ENCODE measurements at places on chromosomes 4 and X. TPM values are rescaled to one million over a fixed set of nuclear protein-coding genes. Genes with fewer than 3 reads are reported as not detected.
A peak's percentile ranks its signal among the peaks of the same experiment; 100 is the strongest.

- H3K27ac ChIP-seq, result no peak overlapping the region
- no peaks in the 10 kb centered on the region for H3K36me3 ChIP-seq
- H3K4me3 ChIP-seq, result no peak overlapping the region
- no peak for DNase-seq
- H3K4me1 ChIP-seq, result no peaks in the 10 kb centered on the region
Measured at GRCh38 chr4:187558391-187558790, 437.2 kb upstream of the ZFP42 start.

PABPC1L2B gene
- 1.8 TPM for total RNA-seq

DNA sequence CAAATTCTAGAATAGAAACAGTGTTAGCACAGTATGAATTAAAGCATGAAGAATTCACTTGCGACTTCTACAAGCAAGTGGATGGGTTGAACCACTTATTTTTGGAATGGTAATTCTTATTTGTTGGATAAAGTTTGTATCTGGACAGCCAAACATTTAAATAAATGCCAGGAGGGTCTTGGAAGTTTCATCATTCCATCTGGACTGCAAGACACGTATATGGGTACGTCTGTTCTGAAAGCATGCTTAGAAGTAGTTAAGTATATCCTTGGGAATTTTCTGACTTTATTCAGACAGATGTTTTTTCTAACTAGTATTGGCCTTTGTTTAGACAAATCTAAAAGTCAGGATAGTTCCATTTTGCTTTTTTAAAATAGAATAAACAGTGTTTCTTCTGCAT is 77.5 kb upstream of the CASK start:
- H3K4me3 ChIP-seq, result no peak overlapping the region
- no peak overlapping the region for H3K27ac ChIP-seq
- no peak for DNase-seq
- no peaks in the 10 kb centered on the region for H3K27me3 ChIP-seq
- peaks cover 17% of the 10 kb centered on the region for H3K36me3 ChIP-seq

SPACA5 gene
- not detected for total RNA-seq

GRCh38 chrX:72107841-72108595 is 23.7 kb downstream of the RTL5 start:
- H3K4me1 ChIP-seq, result no peaks in the 10 kb centered on the region
- no peaks in the 10 kb centered on the region for H3K36me3 ChIP-seq
- no peak overlapping the region for H3K4me3 ChIP-seq
- H3K27me3 ChIP-seq, result no peaks in the 10 kb centered on the region

ZNF711 gene
- total RNA-seq, result 14.9 TPM

DNA sequence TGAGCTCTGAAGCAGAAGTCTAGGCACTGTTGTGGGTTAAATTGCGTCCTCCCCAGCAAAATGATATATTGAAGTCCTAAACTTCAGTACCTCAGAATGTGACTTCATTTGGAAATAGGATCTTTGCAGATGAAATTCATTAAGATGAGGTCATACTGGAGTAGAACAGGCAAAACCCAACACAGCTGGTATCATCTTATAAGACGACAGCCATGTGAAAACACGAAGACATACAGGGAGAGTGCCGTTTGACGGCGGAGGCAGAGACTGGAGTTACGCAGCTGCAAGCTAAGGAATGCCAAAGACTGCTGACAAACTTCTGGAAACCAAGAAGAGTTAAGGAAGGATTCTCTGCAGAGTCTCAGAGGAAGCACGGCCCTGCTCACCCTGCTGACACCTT is 241.5 kb downstream of the MAML3 start:
- no peak overlapping the region for H3K27ac ChIP-seq
- H3K4me3 ChIP-seq, result no peak overlapping the region
- H3K36me3 ChIP-seq, result no peaks in the 10 kb centered on the region
- H3K27me3 ChIP-seq, result no peaks in the 10 kb centered on the region
- no peaks in the 10 kb centered on the region for H3K4me1 ChIP-seq
- no peak for DNase-seq

DNA sequence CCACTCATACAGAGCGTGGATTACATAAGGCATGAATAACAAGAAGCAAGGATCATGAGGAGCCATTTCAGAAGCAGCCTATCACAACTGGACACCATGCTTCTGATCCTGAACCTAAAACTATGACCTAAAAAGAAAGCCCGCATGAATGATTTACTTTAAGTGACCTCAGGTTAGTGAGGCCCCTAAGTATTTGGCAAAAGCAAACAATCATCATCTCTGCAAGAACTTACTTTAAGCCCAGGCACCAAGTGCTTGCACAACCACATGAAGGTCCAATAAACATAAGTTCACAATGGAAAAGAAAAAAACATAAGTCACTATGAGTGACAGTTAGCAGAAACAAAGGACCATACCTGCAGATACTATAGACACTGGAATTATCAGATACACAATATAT is 7.9 kb upstream of the MBTPS2 start:
- H3K4me3 ChIP-seq, result no peak overlapping the region
- no peaks in the 10 kb centered on the region for H3K4me1 ChIP-seq
- H3K27ac ChIP-seq, result no peak overlapping the region
- no peaks in the 10 kb centered on the region for H3K27me3 ChIP-seq

- H3K4me3 ChIP-seq, result no peak overlapping the region
- DNase-seq, result no peak
- peaks cover 15% of the 10 kb centered on the region for H3K36me3 ChIP-seq
Measured at GRCh38 chr4:154067786-154068185, 278.9 kb upstream of the SFRP2 start.

DNA sequence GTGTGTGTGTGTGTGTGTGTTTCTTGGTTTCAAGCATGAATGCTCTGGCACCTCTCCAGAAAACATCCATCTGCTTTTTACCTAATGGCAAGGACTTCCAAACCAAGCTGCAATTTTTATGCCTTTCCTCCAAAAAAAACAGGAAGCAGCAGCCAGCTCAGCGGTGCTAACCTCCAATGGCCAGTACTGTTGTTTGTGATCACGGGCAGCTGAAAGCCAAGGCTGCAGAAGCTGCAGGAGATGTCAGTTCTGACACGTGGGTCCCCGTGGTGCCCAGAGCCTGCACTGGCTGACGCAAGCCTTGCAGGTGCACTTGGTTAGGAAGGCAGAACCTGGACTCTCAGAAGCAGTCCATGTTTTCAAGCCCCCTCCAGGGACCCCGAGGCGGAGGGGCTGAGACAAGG is 313.6 kb upstream of the DDX53 start:
- H3K4me1 ChIP-seq, result no peaks in the 10 kb centered on the region
- no peak for DNase-seq
- H3K4me3 ChIP-seq, result no peak overlapping the region
- H3K27ac ChIP-seq, result no peak overlapping the region

- H3K4me1 ChIP-seq, result no peaks in the 10 kb centered on the region
- H3K4me3 ChIP-seq, result no peak overlapping the region
- no peak for DNase-seq
- H3K36me3 ChIP-seq, result peaks cover 21% of the 10 kb centered on the region
Measured at GRCh38 chrX:54171527-54172250, 11.4 kb downstream of the FAM120C start.

DNA sequence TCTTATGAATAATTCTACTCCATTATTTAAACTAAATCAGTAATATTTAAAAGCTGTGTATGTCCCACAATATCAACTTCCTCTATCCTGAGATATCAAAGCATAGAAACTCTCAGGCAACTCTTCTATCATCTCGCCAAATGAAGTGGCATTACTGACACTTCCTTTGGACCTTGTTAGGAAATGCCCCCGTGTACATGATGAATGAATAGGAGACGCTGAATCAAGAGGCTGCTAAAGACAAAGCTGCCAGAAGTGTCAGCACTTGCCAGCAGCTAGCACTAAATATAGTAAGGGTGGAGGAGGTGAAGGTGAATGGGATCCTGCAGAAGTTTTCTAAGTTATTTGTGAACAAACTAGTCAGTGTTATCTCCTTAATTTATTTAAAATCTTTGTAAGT is 99.5 kb upstream of the BLTP1 start:
- H3K4me3 ChIP-seq, result no peak overlapping the region
- no peak overlapping the region for H3K27ac ChIP-seq
- no peak for DNase-seq
- no peaks in the 10 kb centered on the region for H3K36me3 ChIP-seq
- no peaks in the 10 kb centered on the region for H3K27me3 ChIP-seq

GRCh38 chr4:187555174-187555573 is 440.4 kb upstream of the ZFP42 start:
- no peaks in the 10 kb centered on the region for H3K27me3 ChIP-seq
- H3K4me3 ChIP-seq, result no peak overlapping the region
- no peaks in the 10 kb centered on the region for H3K4me1 ChIP-seq
- no peaks in the 10 kb centered on the region for H3K36me3 ChIP-seq
- no peak overlapping the region for H3K27ac ChIP-seq

ZNF630 gene
- total RNA-seq, result 1.5 TPM

MAGEA11 gene
- total RNA-seq, result not detected

- DNase-seq, result no peak
- no peaks in the 10 kb centered on the region for H3K27me3 ChIP-seq
- H3K4me3 ChIP-seq, result no peak overlapping the region
Measured at GRCh38 chr4:122612540-122612939, 8.3 kb downstream of the IL21 start.

LRIT3 gene
- 0.09 TPM for total RNA-seq

ERAS gene
- total RNA-seq, result not detected

GRCh38 chr4:93267747-93268146 is 560.8 kb upstream of the ATOH1 start:
- DNase-seq, result peak; percentile 41
- no peak overlapping the region for H3K4me3 ChIP-seq
- no peak overlapping the region for H3K27ac ChIP-seq
- H3K27me3 ChIP-seq, result no peaks in the 10 kb centered on the region
- H3K4me1 ChIP-seq, result no peaks in the 10 kb centered on the region

IDH3G gene
- total RNA-seq, result 43.2 TPM

GRCh38 chrX:63963095-63963784 is 178.2 kb upstream of the ARHGEF9 start:
- no peak for DNase-seq
- no peak overlapping the region for H3K27ac ChIP-seq
- H3K36me3 ChIP-seq, result peaks cover 3% of the 10 kb centered on the region
- no peak overlapping the region for H3K4me3 ChIP-seq
- H3K4me1 ChIP-seq, result no peaks in the 10 kb centered on the region
- 0 out of 2 replicates have a peak, but pooled peaks cover 2% of the 10 kb centered on the region for H3K27me3 ChIP-seq

- DNase-seq, result no peak
- H3K27me3 ChIP-seq, result no peaks in the 10 kb centered on the region
- no peaks in the 10 kb centered on the region for H3K36me3 ChIP-seq
- H3K4me3 ChIP-seq, result no peak overlapping the region
- H3K4me1 ChIP-seq, result no peaks in the 10 kb centered on the region
Measured at GRCh38 chr4:34293459-34293858, 1950.9 kb downstream of the ARAP2 start.

GRCh38 chr4:88054901-88055300 is 47.5 kb downstream of the PKD2 start:
- peak; percentile 60 for DNase-seq
- H3K4me1 ChIP-seq, result no peaks in the 10 kb centered on the region
- no peaks in the 10 kb centered on the region for H3K27me3 ChIP-seq
- peaks cover 13% of the 10 kb centered on the region for H3K36me3 ChIP-seq
- no peak overlapping the region for H3K27ac ChIP-seq
- no peak overlapping the region for H3K4me3 ChIP-seq

PRDM5 gene
- 21.7 TPM for total RNA-seq

- H3K4me3 ChIP-seq, result peak overlapping the region; percentile 26
- DNase-seq, result peak; percentile 58
- H3K27ac ChIP-seq, result peak overlapping the region; percentile 85
- no peaks in the 10 kb centered on the region for H3K27me3 ChIP-seq
- no peaks in the 10 kb centered on the region for H3K36me3 ChIP-seq
- peaks cover 6% of the 10 kb centered on the region for H3K4me1 ChIP-seq
Measured at GRCh38 chr4:85826060-85826678, 351.2 kb downstream of the ARHGAP24 start.

- DNase-seq, result no peak
- no peaks in the 10 kb centered on the region for H3K4me1 ChIP-seq
- no peaks in the 10 kb centered on the region for H3K27me3 ChIP-seq
- H3K27ac ChIP-seq, result no peak overlapping the region
- peaks cover 8% of the 10 kb centered on the region for H3K36me3 ChIP-seq
- H3K4me3 ChIP-seq, result no peak overlapping the region
Measured at GRCh38 chr4:142671516-142671915, 174.6 kb downstream of the INPP4B start.

DNA sequence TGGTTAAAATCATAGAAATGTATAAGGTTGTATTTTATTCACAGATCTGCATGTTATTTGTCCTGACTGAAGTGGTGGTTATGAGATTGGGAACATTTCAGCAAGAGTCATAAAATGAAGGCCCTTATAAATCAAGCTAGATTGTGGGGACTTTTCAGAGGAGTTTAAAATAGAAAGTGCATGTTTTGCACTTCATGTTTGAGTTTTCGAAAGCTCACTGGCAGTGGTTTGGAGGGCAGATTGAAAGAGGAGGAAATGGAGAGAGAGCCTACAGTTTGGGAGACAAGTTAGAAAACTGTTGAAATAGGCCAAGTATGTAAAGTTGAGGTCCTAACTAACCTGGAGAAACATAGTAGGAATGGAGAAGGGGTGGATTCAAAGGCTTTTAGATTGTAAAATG is 124.9 kb downstream of the KDM6A start:
- H3K36me3 ChIP-seq, result peaks cover 16% of the 10 kb centered on the region
- H3K27ac ChIP-seq, result no peak overlapping the region
- H3K4me1 ChIP-seq, result no peaks in the 10 kb centered on the region
- H3K4me3 ChIP-seq, result no peak overlapping the region
- DNase-seq, result no peak
- no peaks in the 10 kb centered on the region for H3K27me3 ChIP-seq

GRCh38 chr4:37639551-37640285 is 46.5 kb downstream of the RELL1 start:
- H3K36me3 ChIP-seq, result peaks cover 5% of the 10 kb centered on the region
- H3K4me3 ChIP-seq, result no peak overlapping the region
- H3K27me3 ChIP-seq, result no peaks in the 10 kb centered on the region
- no peak overlapping the region for H3K27ac ChIP-seq
- DNase-seq, result no peak
- peaks cover 11% of the 10 kb centered on the region for H3K4me1 ChIP-seq

DGAT2L6 gene
- not detected for total RNA-seq

- H3K4me1 ChIP-seq, result peaks cover 1% of the 10 kb centered on the region
- no peaks in the 10 kb centered on the region for H3K36me3 ChIP-seq
- H3K27me3 ChIP-seq, result no peaks in the 10 kb centered on the region
- no peak overlapping the region for H3K4me3 ChIP-seq
Measured at GRCh38 chr4:97500423-97500822, 642.9 kb downstream of the STPG2 start.

HMX1 gene
- 0.26 TPM for total RNA-seq

- DNase-seq, result no peak
- H3K27me3 ChIP-seq, result no peaks in the 10 kb centered on the region
- H3K4me3 ChIP-seq, result no peak overlapping the region
- no peaks in the 10 kb centered on the region for H3K4me1 ChIP-seq
- peaks cover 62% of the 10 kb centered on the region for H3K36me3 ChIP-seq
- H3K27ac ChIP-seq, result no peak overlapping the region
Measured at GRCh38 chrX:70353514-70353913, 63.6 kb downstream of the KIF4A start.

GRCh38 chr4:101306764-101307615 is 40.3 kb downstream of the PPP3CA start:
- no peaks in the 10 kb centered on the region for H3K36me3 ChIP-seq
- no peak overlapping the region for H3K4me3 ChIP-seq
- DNase-seq, result no peak

GRCh38 chr4:73788411-73788810 is 48.0 kb downstream of the CXCL8 start:
- H3K4me1 ChIP-seq, result no peaks in the 10 kb centered on the region
- H3K27me3 ChIP-seq, result no peaks in the 10 kb centered on the region
- H3K36me3 ChIP-seq, result no peaks in the 10 kb centered on the region
- no peak overlapping the region for H3K4me3 ChIP-seq
- no peak overlapping the region for H3K27ac ChIP-seq

GRCh38 chrX:48505481-48505880 is 3.3 kb upstream of the PORCN start:
- DNase-seq, result no peak
- no peak overlapping the region for H3K4me3 ChIP-seq
- no peaks in the 10 kb centered on the region for H3K4me1 ChIP-seq
- no peaks in the 10 kb centered on the region for H3K27me3 ChIP-seq

ELMOD2 gene
- 26.3 TPM for total RNA-seq

- no peak overlapping the region for H3K4me3 ChIP-seq
- no peaks in the 10 kb centered on the region for H3K4me1 ChIP-seq
- peak; percentile 20 for DNase-seq
- no peaks in the 10 kb centered on the region for H3K27me3 ChIP-seq
Measured at GRCh38 chr4:8706216-8707044, 113.9 kb downstream of the CPZ start.
